ENCODE measurements at places on chromosomes 16 and 17. TPM values are rescaled to one million over a fixed set of nuclear protein-coding genes. Genes with fewer than 3 reads are reported as not detected.

- no peak overlapping the region for H3K27ac ChIP-seq
- H3K27me3 ChIP-seq = no peaks in the 10 kb centered on the region
- peaks cover 10% of the 10 kb centered on the region for H3K4me1 ChIP-seq
- no peak overlapping the region for H3K4me3 ChIP-seq
Measured at GRCh38 chr16:11367483-11367906, 22.2 kb downstream of the RMI2 start.

- no peak overlapping the region for H3K27ac ChIP-seq
- no peak overlapping the region for H3K4me3 ChIP-seq
- peaks cover 8% of the 10 kb centered on the region for H3K36me3 ChIP-seq
- H3K27me3 ChIP-seq = no peaks in the 10 kb centered on the region
Measured at GRCh38 chr16:48556913-48557351, 53.0 kb downstream of the N4BP1 start.

DNA sequence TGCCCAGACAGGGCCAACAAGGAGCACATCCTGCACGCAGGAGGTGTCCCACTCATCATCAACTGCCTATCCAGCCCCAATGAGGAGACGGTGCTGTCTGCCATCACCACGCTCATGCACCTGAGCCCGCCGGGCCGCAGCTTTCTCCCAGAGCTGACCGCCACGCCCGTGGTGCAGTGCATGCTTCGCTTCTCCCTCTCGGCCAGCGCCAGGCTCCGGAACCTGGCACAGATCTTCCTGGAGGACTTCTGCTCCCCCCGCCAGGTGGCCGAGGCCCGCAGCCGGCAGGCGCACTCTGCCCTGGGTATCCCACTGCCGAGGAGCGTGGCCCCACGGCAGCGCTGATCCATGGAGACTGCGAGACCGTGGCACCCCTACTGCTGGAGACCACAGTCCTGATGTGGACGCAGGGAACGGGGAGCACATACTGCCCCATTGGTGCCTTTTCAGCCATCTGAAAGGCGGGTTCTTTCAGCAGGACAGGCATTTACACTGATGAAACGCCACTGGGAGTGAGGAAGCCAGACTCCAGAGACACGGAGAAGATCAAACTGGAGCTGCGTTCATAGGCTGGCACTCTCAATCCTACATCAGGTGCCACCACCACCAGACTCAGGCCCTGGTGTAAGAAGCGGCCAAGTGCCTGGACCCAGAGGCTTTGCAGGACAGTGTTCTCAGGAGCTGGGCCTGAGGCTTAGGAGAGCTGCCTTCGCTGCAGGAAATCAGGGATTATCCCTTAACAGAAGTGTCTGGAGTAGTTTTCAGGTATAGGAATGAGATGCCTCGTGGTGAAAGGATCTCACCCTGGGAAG lies 2.6 kb downstream of the NT5C start:
- H3K4me1 ChIP-seq = peaks cover 41% of the 10 kb centered on the region
- no peak for DNase-seq
- peaks cover 5% of the 10 kb centered on the region for H3K36me3 ChIP-seq
- H3K27me3 ChIP-seq = no peaks in the 10 kb centered on the region

DNA sequence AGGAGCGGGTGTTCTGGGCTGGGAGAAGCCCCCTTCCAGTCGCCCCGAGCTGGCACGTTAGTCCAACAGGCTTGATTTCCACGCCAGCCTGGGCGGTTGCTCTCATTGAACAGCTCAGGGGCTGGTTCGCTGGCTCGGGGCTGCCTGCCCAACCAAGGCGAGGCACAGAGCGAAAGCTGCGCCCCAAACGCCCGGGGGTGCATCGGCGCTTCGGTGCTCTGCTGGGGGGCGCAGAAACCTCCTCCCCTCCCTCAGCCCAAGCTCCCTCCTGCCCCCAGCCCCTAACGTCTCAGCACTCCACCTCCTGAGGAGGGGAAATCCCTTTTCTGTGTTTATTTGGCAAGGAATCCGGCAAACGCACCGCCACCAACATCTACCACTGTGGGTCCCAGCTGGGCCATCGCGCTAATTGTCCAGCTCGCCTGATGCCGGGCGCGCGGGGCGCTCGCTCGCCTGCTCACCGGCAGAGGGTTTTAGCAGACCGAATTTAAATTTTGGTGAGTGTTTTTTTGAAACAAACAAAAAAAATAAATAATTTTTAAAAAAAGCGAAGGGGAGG lies 29.5 kb upstream of the RBFOX1 start:
- no peak overlapping the region for H3K27ac ChIP-seq
- H3K36me3 ChIP-seq = no peaks in the 10 kb centered on the region
- H3K27me3 ChIP-seq = no peaks in the 10 kb centered on the region
- H3K4me3 ChIP-seq = no peak overlapping the region
- H3K4me1 ChIP-seq = no peaks in the 10 kb centered on the region

GRCh38 chr17:47884905-47885730 lies 10.9 kb upstream of the SP2 start:
- H3K4me3 ChIP-seq = no peak overlapping the region
- no peaks in the 10 kb centered on the region for H3K27me3 ChIP-seq
- H3K27ac ChIP-seq = no peak overlapping the region

DNA sequence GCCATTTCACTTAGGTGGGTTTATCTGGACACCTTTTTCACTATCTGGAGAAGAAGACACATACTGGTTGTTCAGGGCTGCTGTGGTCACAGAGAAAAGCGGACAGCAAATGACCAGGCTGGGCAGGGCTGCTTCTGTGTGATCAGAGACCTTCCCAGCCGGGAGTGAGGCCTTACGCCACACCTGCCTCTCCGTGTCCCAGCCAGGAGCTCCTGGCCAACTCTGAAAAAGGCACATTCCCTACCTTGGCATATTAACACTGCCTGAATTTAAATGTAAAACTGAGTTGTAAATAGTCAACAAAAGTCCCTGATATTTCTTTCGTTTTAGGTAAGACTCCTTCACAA lies 9.1 kb upstream of the SOST start:
- H3K4me3 ChIP-seq = no peak overlapping the region
- H3K27me3 ChIP-seq = no peaks in the 10 kb centered on the region
- H3K36me3 ChIP-seq = no peaks in the 10 kb centered on the region
- no peaks in the 10 kb centered on the region for H3K4me1 ChIP-seq
- no peak overlapping the region for H3K27ac ChIP-seq
- no peak for DNase-seq

DNA sequence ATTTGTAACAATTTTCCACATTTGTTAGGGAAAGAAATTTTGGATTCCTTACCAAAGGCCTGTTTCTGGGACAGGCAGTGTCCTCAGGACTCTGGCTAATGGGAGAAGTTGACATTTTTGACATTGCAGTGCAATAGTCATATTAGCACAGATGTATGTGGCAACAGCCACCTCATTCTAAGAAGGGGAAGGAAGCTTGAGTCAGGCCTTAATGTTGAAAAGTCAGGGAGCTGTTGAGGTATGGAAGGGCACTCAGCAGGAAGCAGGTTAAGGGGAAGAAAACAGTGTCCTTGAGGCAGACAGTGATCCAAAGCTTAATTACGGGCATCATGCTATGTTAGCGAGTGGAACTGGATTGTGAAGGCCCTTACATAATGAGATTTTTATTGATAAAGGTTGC lies 20.9 kb downstream of the AKTIP start:
- H3K27me3 ChIP-seq = no peaks in the 10 kb centered on the region
- H3K27ac ChIP-seq = no peak overlapping the region
- peaks cover 86% of the 10 kb centered on the region for H3K36me3 ChIP-seq
- DNase-seq = no peak

DNA sequence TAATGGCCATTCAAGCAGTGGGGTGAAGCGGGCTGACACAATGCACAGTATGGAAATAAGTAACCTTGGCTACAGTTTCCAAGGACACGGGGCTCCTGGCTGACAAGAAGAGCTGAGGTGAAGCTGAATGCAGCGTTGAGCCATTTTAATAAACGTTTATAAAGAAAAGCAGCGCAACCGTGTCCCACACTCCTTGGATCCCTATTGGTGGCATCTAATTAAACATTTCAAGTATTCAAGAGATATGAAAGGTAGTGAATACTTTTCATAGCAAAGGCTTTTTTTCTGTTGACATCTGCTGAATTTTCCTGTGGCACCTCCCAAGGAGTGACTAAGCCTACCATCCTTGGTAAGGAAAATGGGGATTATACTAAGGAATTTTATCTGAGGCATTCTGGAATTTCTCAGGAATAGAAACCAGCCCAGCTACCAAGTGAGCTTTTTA lies 26.5 kb downstream of the DUSP14 start:
- no peaks in the 10 kb centered on the region for H3K27me3 ChIP-seq
- peaks cover 5% of the 10 kb centered on the region for H3K4me1 ChIP-seq
- peaks cover 60% of the 10 kb centered on the region for H3K36me3 ChIP-seq
- DNase-seq = no peak
- H3K4me3 ChIP-seq = no peak overlapping the region

- H3K4me1 ChIP-seq = no peaks in the 10 kb centered on the region
- H3K27ac ChIP-seq = no peak overlapping the region
- no peaks in the 10 kb centered on the region for H3K27me3 ChIP-seq
- H3K4me3 ChIP-seq = no peak overlapping the region
- DNase-seq = no peak
Measured at GRCh38 chr17:33469421-33469820, 176.3 kb upstream of the ASIC2 start.

DNA sequence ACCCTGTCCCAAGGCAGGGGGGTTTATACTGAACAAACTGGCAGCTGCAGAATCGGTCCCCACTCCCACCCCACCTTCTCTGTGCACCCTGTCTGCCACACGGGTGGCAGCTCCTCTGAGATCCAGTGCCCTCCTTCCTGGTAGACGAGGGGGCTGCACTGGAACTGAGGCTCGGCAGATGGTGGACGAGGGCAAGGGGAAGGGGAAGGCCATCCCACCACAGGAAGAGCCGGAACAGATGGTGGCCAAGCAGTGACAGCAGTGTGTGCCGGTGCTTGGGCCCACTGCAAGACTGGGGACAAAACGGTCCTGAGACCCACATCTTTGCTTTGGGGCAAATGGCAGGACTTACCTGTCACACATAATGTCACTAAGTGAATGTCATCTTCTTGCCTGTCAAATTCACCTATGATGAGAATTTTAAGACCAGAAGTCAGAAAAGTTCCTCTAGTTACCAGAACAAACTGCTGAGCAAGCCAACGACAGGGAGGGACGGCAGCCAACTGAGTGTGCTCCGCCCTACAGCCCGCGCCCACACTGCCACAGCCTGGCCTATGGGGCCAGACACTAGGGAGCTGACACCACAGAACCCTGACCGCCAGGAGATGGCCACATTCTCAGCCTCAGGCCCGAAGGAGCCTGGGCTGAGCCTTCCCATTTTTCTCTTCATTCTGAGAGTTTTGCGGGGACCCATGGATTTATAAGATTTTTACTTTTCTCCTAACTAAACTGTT lies 14.4 kb downstream of the NTAN1 start:
- no peaks in the 10 kb centered on the region for H3K27me3 ChIP-seq
- H3K4me3 ChIP-seq = no peak overlapping the region
- H3K36me3 ChIP-seq = peaks cover 29% of the 10 kb centered on the region
- H3K27ac ChIP-seq = no peak overlapping the region
- H3K4me1 ChIP-seq = no peaks in the 10 kb centered on the region
- DNase-seq = no peak

DNA sequence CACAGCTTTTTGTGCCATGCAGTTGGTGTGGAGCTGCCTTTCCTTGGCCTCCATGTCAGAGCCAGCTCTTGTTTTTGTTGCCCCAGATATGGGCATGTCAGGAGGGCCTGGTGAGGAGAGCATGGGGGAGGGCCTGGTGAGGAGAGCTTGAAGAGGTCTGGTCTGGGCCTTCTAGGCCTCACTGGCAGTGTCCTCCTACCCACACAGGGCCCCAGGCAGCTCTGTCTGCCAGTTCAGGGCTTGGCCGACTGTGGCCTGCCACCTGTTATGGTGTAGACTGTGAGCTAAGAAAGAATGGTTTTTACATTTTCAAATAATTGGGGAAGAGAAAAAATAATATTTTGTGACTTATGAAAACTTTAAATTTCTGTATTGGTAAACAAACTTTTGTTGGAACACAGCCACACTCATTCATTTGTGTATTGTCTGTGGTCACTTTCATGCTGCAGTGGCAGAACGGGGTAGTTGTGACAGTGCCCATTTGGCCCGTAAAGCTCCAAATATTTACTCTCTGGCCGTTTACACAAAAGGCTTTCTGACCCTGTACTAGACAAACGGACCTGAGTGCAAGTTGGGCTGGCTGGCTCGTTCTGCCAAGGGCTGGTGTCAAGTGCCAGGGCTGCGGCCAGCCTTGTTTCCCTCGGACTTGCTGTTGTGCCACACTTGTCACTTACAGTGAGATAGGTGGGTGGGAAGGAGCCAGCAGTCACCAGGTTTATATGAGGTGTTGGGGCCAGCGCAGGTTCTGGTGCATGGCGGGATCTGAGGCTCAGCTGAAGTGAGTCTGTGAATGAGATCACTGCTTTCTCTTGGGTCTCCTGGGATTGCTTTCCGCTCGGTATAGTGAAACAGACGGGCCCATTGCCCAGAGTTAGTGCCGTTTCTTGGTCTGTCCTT lies 18.2 kb downstream of the PGS1 start:
- no peaks in the 10 kb centered on the region for H3K4me1 ChIP-seq
- DNase-seq = no peak
- H3K36me3 ChIP-seq = peaks cover 73% of the 10 kb centered on the region
- no peak overlapping the region for H3K27ac ChIP-seq
- no peaks in the 10 kb centered on the region for H3K27me3 ChIP-seq

DNA sequence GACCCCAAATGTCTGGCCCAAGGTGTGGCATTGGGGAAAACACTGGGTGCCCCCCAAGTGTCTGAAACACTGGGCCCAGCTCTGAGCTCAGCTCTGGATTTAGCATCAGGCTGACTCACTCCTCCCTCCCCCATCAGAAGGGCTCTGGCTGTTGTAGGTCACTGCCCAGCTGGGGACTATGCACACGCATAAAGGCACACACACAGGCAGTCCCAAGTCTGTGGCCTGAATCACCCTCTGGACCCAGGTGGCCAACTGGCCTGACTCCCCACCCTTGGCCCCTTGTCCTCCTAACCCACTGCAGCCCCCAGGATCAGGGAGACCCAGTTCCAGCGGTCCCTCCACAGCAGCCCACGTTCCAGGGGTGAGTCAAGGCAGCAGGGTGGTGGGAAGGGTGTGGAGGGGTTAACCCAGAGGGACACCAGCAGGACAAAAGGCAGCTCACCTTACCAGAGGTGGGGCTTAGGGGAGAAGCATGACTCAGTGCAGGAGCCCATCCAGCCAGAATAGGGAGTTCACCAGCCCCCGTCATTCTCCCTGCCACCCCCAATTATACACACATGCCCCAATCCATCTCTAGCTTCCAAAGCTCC lies 47.0 kb downstream of the MYO18A start:
- peaks cover 62% of the 10 kb centered on the region for H3K4me1 ChIP-seq
- no peak overlapping the region for H3K4me3 ChIP-seq
- no peaks in the 10 kb centered on the region for H3K27me3 ChIP-seq
- peaks cover 30% of the 10 kb centered on the region for H3K36me3 ChIP-seq

DNA sequence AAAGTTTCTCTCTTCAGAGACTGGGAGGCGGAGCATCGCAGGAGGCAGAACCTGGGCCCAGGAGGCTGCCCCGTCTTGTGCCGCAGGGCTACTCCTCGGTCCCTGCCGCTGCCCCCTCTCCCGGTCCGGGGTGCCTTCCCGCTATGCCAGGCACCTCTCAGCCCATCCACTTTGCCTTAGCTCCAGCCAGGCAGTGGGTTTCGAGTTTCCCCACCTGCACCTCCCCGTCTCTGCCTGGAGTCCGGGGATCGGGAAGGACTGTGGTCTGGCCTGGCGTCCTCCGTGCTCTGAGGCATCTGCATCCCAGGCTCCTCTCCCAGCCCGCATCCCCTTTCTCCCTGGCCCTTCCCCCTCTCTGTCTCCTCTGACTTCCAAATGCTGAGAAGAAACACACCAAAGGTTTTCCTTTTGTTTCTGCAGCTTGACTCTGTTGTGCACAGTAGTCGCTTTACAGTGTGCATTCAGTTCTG lies 26.8 kb upstream of the PIK3R6 start:
- H3K27ac ChIP-seq = no peak overlapping the region
- H3K4me3 ChIP-seq = no peak overlapping the region
- DNase-seq = no peak
- H3K4me1 ChIP-seq = peaks cover 54% of the 10 kb centered on the region
- H3K27me3 ChIP-seq = no peaks in the 10 kb centered on the region

Gene NPTX1
- total RNA-seq = not detected

Gene CCL8
- not detected for total RNA-seq

Gene EPN3
- total RNA-seq = not detected

Gene BCAS3
- 42.2 TPM for total RNA-seq

Gene LPO
- not detected for total RNA-seq

Gene LAT
- total RNA-seq = 342 TPM

Data from CD4-positive, alpha-beta memory T cell (primary cell).